ENCODE measurements at places on chromosomes 7 and 10.
A peak's percentile ranks its signal among the peaks of the same experiment; 100 is the strongest.

DNA sequence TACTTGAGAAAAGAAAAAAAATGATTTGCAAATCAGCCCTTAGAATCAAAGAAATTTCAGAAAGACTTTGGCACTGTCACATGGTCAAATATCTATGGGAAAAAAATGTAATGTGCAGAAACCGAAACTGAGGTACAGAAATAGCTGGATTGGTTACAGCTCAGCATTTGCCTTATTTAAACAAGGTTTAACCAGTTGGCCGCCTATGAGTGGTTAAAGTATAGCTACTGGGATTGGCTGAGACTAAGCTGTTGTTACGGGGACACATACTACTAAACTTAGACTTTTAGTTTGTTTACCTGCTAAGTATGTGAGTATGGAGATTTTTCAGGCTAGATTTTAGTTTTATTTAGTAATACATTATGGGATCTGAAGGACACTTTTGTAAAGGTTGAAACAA lies 38.6 kb downstream of the SFTPD start:
- DNase-seq = no peak

DNA sequence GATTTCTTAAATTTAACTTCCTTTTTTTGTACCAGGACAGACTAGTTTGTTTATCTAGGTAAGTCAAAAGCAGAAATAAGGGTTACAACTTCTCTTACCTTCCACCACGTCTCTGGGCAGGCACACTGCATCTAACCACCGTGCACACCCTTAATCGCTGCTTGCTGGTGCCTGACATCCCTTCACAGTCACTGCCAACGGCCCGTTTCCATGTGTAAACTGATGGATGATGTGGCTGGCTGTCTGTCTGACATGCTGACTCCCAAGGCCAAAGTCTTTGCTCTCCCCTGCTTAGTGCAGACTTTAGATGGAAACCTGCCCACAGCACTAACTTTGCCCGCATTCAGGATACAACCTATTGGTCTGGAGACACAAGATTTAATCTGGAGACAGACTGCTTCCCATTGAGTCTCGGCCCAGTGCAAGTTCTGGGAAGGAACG lies 1.1 kb downstream of the TMEM273 start:
- DNase-seq = no peak

DNA sequence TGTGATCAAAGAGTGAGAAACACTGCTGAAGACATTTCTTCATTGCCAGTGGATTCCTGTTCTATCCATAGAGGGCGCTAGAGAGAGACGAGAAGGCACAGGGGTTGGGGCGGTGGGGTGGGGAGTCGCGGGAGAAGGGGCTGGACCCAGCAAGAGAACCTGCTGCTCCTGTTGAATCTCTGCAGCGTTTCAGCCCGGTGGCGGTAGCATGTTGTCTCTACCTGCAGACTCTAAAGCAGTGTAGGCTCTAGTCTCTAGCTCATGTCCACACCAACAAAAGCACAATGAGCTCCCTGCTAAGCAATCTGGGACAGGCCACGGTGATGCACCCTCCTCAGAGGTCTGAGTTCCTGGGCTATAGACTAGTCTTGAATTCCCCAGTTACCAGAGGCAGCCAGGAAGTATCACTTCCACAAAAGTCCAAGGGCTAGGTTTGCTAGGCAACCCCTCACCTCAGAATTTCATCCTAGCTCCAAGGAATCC lies 167.7 kb downstream of the DGKB start:
- no peak for DNase-seq

- DNase-seq = peak; percentile 75
These were observed 19.8 kb upstream of the TOMM7 start for GRCh38 chr7:22842383-22842941.

GRCh38 chr7:130479716-130480400 lies 12.0 kb upstream of the MEST start:
- no peak for DNase-seq

DNA sequence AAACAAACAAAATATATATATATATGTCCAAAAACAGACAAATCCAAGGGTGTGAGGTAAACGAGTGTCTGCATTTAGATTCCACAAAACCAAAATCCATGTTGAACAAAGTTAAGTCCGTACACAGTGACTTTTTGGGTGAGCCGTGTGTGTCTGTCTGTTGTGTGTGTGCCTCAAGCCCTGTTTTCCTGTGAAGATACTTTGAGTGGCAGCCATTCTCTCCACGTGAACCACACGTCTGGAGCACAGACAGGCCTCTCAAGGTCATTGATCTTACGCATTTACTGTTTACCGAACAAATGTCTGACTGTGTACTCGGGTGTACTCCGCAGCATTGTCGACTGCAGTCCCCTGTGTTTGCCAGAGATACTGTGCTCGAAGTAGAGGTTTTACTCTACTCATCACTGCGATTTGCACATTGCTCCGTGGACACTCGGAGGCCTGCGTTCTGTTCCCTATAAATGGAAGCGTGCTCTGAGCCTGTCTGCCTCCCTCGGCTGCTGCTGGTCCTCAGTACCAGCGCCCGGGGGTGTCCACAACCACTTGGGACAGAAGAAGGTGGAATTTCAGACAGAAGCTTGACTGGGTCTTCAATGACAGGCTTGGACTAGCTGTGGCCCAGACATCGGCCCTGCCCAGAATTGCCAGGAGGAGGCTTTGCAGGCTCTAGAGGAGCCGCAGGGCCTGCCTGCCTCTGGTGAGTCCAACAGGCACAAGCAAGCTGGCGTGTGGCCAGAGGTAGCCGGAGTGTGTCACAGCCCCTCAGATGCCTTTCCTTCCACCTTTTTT lies 22.1 kb downstream of the CYP17A1 start:
- peak; percentile 58 for DNase-seq

DNA sequence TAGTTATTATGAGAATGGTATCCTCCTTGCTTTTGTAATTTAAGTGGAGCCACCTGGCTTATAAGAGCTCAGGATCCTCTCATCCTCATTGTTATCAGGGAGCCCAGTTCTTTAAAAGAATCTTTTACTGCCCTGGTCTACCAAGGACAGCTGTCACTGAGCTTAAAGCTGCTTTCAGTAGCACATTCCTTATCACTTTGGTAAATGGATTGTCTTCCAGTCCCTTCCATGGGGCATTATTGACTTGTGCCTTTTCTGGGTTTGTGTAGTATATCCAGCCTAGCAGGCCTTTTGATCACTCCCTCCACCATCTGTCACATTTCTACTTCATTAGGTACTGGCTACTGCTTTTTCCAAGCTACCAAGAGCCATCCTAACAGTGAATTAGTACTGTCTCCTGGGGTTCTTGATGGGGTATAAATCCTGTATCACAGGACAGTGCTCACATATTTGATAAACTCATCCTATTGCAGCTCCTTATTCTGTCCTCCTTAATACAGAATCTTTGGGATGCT lies 208.9 kb downstream of the TMEM26 start:
- DNase-seq = no peak

DNA sequence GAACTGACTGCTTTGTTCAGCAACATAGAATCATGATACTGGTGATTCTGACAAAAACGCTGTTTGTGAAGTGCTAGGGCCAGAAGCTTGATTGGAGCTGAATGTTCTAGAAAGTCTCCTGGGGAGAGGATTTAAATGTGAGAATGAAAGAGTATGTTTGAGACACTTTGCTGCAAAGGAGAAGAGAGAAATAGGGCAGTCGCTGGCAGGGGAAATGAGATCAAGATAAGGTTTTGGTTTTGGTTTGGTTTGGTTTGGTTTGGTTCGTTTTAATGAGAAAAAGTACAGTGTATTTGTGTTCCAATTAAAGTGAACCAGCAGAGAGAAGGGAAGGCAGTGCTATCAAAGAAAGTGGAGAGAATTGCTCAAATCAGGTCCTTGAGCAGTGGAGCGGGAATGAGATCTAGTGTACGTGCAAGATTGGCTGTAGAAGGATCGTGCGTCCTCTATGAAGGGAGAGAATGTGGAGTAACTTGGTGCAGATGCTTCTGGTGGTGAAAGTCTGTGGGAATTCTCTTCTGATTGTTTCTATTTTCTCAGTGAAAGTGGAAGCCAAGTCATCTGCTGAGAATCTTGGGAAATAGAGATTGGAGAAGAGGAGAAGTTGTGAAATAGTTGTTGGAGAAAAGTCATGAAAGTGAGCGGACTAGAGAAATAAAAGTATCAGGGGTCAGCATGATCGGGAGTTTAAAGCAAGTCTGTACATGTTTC lies 270.5 kb downstream of the CCDC3 start:
- peak; percentile 72 for DNase-seq

- no peak for DNase-seq
These were observed 39.0 kb downstream of the AKR1B1 start for GRCh38 chr7:134419875-134420274.

DNA sequence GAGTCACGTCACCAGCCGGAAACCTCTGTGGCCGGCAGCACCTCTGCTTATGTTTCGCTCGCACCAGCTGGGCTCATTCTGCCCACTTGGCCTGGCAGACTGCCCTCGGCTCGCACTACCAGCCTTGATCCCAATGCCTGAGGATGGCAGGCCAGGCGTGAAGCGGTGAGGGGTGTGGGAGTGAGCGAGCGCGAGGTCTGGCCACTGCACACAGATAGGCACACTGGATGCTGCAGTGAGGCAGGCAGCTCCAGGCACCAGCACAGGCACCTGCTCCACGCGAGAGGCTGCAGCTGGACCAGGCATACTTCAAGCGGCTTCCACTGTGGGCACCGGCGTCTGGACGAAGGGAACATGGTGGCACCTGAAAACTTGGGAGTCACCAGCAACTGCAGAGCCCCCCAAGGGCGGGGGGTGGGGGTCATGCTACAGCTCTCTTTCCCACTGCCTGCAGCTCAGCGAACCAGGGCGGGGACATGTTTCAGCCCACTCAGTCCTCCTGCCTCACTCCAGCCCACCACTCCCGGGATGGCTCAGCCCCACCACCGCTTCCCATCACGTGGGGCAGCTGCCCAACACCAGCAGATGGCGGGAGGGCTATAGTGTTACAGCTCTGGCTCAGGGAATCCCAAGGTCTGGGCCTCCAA lies 5.4 kb upstream of the DMTF1 start:
- no peak for DNase-seq

- peak; percentile 95 for DNase-seq
These were observed 60.8 kb upstream of the HABP2 start for GRCh38 chr10:113491967-113492565.

- no peak for DNase-seq
These were observed 210.8 kb downstream of the ADAM12 start for GRCh38 chr10:126177417-126178030.

DNA sequence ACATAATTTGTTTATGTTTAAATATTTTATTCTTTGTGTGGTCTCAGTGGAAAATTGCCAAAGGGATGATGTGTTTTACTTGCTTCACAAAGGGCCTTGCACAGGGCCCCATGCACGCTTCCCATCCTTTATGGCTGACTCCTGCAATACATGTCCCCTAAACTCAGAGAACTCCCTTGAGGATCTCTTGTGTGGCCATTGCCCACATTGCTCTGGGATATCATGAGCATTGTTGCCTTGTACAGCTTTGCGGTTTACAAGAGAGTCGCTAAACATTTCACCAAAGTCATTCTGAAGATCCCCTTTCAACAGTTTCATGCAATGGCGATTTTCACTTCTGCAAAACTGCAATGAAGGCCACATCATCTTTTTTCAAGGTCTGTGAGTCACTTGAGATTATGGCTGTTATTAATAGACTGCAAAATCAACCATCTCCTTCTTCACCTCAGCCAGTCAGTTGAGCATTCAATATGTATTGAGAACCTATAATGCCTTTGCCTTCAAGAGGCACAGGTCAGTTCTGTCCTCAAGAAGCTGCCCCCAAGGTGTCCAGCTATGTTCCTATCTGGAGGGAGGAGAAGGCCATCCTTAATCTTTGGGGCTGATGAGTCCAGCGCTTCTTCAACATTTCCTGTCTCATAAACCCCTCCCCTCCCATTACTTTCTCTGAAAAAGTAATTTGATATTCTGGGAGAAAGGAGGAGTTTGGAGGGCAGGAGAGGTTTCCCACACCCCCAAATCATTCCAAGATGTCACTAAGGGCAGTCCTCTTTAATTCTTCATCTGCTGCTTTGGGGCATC lies 108.1 kb downstream of the CCDC71L start:
- no peak for DNase-seq

GRCh38 chr10:35533565-35533964 lies 71.6 kb upstream of the GJD4 start:
- peak; percentile 22 for DNase-seq

- no peak for DNase-seq
These were observed 6.8 kb downstream of the BRI3 start for GRCh38 chr7:98288064-98288823.

DNA sequence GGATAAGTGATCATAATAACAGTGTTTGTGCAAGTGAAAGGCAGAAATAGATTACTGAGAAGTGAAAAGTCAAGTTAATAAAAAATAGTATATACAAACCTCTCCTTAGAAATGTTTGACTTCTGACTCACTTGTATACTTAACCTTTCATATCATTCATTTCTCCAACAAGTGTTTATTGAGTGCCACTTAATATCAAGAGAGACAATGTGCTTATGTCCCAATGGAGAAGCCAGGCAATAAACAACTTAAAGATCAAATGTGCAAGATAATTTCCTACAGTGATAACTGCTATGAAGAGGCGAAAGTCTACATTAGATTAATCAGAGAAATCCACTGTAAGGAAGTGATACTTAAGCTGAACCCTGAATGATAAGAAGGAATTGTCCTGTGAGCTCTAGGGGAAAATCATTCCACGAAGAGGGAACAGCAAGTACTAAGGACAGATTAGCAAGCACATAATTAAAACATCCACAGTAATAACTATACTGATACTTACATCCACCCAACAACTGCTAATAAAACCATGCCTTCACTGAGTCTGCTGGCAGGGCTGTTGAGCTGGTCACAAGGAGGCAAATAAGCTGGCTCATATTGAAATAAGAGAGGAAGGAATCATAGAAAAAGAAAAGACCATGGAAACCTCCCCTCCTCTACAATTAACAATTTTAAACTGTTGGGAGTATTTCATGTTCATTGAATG lies 203.5 kb downstream of the CTNNA3 start:
- no peak for DNase-seq

- no peak for DNase-seq
These were observed 29.1 kb downstream of the RSU1 start for GRCh38 chr10:16788125-16788524.

GRCh38 chr7:19249281-19249680 lies 104.1 kb upstream of the FERD3L start:
- DNase-seq = peak; percentile 46

- no peak for DNase-seq
These were observed 2.9 kb downstream of the RBP4 start for GRCh38 chr10:93598157-93598556.

All from AG10803 (cell line).